ENCODE measurements at places on chromosomes 1 and 21.
A peak's percentile ranks its signal among the peaks of the same experiment; 100 is the strongest.

DNA sequence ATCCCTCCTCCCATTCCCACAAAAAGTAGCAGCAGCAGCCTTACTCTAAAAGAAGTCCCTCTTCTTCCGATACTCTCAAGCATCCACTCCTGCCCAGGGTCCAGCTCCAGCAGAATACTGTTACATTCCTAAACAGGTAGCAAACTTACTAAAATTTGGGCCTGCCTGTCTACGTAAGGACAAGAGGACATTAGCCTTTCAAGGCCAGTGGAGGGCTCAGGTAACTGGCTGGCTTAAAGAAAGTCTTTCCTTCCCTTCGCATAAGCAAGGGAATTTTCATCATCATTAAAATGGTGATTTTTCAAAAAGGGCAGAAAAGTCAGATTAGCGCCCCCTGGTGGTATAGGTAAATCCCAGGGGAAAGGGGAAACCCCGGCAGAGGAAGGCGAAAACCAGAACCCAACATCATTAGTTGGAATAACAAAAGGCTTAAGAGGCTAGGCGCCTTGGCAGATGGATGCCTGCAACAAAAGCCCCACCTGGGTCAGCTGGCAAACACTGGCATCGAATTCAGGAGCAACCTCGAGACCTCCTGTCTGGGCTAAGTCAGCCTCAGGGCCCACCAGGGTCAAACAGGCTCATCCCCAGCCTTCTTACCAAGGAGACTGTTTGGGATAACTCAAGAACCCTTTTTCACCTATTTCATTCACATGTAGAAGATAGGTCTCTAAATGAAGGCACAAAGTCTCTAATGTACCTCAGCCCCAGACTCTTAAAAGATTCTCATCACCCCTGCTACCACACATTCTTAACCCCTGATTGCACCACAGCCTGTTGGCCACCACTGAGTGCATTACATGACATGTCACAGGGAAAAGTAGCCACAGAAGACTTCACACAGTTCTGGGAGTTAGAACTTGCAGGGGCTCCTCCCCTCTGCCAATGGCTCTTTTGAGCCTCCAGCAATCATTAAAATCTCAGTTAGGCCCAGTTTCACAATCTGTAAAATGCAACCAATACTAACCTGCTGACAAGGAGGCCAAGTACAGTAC, 36.7 kb downstream of the ERI3 start:
- no peak for DNase-seq

DNA sequence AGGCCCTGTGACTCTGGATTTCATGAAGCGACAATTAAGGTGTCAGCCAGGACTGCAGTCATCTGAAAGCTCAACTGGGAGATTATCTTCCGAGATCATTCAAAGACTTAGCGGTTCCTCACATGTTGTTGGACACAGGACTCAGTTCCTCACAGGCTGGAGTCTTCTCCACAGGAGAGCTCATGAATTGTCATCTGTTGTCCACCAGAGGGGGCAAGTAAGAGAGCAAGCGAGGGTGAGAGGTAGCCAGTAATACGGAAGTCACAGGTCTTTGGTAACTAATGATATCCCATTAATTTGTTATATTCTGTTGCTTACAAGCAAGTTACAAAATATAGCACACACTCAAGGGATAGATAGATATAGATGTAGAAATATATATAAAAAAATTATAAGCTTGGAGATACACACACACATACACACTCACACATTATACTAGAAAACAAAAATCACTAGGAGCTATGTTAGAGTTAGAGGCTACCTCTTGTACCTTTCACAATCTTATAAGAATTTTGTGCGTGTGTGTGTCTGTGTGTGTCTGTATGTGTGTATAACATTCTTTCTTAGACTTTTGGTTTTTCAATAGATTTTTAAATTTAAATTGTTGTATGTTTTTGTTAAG, 1695.3 kb downstream of the BRINP3 start:
- no peak for DNase-seq

DNA sequence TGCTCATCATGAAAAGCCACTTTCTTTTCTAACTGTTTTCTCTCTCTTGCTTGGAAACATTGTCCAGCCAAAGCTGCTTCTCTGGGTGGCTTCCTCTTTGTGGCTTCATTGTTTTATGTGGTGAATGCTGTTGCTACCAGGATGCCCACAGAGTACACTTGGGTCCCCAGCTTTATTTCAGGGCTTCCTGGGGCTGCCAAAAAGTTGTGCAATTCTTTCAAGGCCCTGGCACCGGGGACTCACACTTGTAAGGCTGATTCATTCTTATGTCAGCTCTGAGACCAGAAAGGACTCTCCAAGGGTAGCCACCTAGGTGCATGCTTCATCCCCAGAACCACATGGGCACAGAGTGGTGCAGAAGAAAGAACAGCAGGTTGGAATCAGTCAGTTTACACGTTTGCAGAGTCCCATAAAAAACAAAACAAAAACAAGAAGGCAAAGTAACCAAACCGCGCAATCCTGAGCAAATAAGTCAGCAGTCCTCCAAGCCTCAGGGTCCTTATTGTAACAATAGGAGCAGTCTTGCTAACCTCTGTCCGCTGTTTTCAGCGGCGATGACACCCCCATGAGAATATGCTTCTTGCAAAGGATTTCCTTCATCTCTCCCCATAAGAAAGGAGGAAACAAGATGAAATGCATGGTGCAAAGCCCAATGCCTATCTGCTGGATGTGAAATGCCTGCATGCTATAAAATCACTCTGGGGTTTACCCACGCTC, 89.9 kb upstream of the SSX2IP start:
- no peak for DNase-seq

- no peak for DNase-seq
Measured at GRCh38 chr1:6922096-6922931, 137.1 kb downstream of the CAMTA1 start.

DNA sequence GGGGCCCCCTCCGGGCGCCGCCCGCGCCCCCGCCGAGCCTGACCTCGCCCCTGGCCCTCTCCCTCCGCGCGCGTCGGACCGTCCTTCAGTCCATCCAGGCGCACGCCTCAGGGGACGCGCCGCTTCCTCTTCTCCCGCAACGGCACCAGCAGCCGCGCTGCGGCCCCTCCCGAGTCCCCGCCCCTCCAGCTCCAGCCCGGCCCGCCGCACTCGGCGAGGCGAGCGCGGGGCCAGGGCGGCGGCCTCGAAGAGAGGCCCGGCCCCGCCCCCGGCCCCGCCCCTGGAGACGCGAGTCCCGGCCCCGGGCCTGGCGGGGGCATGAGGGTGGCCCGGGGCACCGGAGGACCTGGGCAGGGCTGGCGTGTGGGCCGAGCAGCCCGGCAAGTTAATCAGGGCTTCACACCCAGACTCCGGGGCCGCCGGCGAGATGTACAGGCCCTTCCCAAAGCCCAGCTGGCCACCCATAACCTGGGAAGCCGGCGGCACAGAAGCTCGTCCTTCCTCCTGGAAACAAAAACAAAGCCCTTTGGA, at the start of gene IGSF3:
Gene IGSF3 (minus strand): TSS at position 159 of the 531 bp plus-strand sequence. CDS start 1,407 bp downstream, outside the sequence.
- DNase-seq = peak; percentile 89

DNA sequence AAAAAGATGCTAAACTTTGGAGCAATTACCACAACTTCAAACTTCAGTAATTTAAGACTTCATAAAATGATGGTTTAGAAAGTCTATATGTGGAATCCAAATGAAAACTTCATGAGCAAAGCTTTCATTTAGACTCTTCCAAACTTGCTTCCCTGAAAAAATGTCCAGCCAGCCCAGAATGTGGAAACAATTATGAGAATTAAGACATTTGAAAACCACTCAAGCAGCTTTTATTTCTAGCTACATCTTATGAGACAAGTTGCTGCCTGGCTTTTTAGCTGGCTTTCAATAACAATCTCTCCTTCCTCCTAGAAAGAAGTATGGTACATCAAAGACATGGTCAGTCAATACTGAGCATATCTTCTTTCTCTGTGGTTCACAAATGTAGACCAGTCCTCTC, 21.8 kb downstream of the LPAR3 start:
- DNase-seq = no peak
